OCI-M1 (cell line): ENCODE measurements at places on chromosomes 5 and 9.

DNA sequence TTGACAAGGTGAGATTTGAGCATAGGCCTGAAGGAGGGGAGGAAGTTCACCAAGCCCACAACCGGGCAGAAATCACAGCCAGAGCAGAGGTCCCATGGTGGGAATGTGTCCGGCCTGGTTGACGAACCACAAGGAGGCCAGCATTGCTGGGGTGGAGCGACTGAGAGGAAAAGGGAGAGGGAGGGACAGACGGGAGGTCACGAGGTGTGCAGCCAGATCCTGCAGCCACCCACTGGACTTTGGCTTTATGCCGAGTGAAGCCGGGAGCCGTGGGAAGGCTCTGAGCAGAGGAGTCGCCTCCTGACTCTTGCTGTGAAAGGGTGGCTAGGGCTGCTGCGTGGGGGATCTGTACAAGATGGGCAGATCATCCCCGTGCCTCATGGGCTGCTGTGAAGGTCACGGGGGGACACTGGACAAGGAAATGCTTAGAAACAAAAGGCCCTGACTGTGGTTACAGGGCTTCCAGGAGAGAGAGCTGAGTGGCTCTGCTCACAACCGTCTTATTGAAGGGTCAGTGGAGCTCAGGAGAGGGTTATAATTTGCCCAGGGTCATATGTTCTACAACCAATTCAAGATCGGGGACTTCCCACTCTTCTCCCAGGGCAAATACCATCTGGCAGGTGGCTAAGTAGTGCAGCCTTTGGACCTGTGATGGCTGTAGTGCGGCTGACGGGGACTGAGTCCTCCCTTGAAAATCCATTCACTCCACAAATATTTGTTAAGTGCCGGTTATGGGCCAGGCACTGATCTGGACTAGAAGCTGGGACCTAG, 15.6 kb upstream of the CD74 start:
- no peak for DNase-seq

DNA sequence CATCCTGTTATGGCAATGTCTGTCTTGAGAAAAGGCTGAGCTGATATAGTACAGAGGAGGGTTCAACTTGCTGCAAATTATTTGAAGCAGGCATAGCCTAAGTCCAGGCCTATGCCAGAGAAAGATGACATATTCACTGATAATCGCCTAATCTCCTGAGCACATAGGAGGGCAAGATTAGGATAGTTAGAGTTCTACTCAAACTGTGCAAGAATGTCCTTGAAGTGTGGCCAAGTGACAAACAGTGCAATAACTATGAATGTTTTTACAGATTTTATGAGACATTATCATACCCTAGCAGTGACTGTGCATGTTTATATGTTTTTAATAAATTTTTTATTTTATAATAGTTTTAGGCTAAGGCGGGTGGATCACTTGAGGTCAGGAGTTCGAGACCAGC, 96.2 kb downstream of the TSSK1B start:
- DNase-seq, result no peak

DNA sequence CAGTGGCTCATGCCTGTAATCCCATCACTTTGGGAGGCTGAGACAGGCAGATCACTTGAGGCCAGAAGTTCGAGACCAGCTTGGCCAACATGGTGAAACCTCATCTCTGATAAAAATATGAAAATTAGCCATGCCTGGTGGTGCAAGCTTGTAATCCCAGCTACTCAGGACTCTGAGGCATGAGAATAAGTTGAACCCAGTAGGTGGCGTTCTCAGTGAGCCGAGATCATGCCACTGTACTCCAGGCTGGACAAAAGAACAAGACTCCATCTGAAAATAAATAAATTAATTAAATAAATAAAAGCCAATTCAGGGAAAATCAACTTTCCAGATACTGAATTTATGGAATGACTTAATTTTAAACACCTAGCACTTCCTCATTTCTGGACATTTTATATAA, 1722.1 kb downstream of the MAT2B start:
- DNase-seq, result peak; percentile 23

DNA sequence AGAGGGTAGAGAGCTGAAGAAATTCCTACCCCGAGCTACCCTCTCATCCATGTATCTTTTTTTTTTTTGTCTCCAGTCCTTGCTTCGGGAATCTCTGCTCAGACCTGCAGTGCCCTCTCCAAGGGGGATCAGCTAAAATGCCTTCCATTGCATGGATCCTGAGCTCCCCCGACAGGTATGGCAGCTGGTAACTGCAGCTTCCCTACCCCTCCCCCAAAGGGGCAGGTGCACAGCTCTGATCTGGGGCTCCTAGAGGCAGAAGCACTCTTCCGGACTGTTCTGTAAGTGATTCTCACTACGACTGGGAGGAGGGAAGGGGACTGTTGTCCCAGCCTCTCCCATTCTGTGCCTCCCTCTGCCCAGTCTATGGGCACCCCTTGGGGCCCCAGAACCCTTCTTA, 169.6 kb downstream of the MELK start:
- no peak for DNase-seq

GRCh38 chr9:124212381-124213050, 45.2 kb upstream of the NEK6 start:
- DNase-seq, result no peak

DNA sequence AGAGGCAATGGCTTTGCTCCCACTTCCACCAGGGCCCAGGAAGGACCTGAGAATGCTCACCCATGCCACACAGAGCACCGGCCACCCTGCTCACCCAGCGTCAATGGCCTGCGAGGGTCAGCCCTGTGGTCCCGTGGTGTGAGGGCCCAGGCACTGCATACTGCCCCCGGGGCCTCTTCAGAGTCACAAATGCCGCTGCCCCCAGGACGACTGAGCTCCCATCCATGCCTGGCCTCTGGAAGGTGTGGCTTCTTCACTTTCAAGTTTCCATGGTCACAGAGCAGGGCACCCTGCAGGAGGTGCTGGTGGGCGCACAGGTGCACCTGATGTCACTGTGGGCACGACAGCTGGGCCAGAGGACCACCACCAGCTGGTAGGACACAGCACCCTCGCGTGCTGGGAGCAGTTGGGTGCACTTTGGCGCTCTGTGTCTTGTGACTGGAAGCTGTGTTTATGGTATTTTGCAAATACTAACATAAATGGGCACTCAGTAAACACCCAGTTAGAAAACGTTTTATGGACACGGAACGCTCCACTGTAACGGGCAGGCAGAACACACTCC, 12.5 kb upstream of the ZDHHC11 start:
- no peak for DNase-seq

GRCh38 chr9:91949946-91950664, at the start of gene ROR2:
Gene ROR2 (minus strand): TSS chr9:91950228.
- peak; percentile 40 for DNase-seq

DNA sequence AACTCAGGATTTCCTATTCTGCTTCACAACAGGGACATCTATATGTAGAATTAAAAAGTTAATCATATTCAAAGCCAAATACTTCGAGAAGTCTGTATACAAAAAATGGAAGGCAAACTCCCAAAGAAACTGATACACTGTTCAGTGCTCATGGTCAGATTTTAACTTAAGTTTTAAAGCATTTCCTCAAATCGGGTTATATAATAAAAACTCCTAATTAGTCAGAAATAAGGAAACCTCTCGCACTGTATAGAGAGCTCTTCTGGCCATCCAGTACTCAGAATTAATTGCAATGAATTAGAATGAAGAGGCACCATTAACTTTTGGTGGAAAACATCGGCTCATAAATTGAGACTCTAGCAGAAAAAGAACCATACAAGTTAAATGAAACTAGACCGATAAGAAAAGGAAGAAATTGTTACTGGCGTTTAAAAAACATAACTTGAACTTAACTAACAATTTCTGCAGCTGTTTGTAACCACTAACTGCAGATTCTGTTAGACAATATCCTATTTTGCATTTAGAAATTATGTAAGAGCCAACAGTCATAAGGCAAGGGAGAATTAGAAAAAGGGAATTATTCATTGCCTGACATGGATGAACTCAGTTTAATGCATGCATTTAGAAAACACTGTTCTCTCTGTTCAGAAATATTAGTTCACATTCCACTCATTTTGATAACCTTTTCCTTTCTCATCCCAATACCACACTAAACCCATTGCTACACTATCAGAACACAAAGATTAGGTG, 96.6 kb downstream of the FNBP1 start:
- DNase-seq, result no peak

DNA sequence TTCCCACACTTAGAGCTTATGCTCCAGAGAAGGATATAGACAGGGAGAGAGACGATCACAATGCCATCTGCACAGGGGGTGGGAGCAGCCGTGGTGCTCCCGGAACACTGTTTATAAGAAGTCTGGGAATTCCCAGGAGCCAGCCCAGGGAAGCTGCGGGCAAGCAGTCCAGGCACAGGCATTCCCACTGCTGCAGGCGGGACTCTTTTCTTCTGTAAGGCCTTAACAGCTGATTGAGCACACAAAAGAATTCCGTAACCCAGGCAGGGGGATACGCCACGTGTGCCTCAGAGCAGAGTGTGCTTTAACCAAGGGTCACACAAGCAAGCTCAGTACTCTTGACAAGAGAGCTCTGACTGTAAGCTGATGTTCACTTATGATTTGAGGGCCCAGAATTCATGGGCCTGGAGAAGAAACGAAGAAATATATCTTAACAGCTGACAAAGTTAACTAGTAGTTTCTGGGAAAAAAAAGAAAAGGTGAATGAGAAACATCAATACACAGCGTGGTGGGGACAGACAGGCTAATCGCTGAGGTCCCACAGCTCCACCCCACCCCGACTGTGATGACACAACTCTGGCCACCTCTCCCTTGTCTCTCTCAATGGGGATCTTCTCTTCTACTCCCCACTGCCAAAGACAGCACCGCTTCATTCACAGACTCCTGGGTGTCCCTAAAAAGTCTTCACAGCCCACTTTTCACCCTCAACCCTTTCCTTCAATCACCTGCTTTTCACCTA, 85.9 kb upstream of the SIMC1 start:
- DNase-seq, result no peak

DNA sequence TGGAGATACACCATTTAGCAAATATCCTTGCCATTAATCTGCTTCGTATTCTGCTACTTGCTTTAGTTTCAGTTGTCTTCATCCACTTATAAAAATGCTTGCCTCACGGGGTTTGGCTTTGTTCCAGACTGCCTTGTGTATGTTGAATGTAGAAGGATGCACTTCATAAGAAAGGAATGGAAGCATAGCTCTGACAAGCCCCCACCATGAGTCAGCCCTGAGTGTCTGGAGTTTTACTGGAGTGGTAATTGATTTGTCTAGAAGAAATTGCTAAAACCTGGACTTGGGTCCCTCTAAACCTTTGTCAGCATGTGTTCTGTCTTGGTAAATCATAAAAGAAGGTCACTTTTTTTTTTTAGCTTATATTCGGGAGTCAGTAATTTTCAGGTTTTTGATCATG, 4.6 kb downstream of the TEX48 start:
- DNase-seq, result peak; percentile 86

DNA sequence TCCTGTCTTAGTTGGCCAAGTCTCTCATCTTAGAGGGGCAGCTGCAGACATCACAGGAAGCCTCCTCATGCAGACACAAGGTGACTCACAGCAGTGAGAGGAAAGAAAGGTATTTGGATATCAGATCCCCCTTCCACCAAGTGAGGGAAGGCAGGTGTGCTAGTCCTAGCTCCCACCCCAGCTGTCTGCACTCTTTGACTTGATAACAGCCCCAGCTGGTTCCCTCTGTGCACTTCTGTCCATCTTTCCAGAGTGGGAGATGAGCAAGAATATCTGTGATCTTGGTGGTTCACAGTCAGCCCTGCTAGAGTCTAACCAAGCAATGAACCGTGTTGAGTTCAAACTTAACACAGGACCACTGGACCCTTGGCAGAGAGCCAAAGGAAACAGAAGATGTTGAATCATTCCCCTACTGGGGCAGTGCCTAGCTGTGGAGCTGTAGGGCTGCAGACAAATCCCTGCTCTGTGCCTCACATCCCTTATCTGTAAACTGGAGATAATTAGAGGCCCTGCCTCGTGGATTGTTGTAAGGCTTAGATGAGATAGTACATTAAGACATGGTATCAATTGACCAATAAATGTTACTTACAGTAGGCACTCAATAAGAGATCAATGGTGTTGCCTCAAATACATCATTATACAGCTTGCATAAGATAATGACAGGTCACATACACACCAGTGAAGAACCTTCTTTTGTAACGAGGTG, 39.1 kb downstream of the SH3RF2 start:
- DNase-seq, result peak; percentile 52

GRCh38 chr5:65327582-65327981, 154.1 kb downstream of the ADAMTS6 start:
- no peak for DNase-seq

DNA sequence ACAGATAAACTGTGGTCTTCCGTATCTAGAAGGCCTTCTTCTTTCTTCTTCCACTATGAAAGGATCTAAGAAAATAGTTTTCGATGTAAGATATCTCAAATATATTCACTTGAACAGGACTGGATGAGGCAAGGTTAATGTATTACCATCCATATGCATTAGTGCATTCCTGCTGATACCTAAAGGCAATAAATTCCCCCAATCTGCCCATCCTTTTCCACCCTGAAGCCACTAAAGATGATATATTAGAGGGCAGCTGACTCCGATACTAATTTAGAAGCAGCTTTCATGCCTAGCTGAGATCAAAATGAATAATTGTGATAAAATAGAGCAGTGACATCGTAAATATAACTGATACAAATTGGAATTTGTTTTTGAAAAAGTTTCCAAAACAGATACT, 63.3 kb downstream of the DEPDC1B start:
- DNase-seq, result no peak
